ENCODE measurements at places on chromosomes 4 and X.

DNA sequence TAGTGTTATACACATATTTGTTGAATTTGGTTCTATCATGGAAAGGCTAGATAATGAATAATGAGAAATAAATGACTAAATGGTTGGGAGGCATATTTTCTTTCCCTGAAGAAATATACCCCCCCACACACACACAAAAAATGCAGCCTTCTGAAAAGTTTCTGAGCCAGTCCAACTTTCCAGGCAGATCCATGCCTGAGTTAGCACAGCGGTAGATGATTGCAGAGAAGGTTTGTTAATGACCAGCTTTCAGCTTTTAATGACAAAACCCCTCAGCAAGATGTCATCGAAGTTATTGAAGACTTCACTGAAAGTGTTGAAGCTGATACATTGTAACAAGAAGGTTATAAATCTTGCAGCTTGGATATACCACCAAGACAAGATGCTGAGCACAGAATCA is 61.4 kb downstream of the GBA3 start:
- no peak for DNase-seq

DNA sequence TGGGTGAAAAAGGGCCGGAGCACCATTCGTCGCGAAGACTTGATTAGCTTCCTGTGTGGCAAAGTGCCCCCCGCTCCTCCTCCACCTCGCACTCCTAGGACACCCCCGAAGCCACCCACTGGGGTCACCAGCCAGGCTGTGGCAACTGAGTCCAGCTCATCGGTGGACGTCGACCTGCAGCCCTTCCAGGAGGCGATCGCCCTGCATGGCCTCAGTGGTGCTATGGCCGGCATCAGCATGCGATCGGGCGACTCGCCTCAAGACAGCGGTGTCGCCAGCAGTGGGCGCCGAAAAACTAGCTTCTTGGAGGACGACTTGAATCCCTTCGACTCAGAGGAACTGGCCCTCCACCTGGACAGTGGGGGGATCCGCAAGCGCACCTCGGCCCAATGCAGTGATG is 126.8 kb upstream of the CXorf66 start:
- DNase-seq: no peak

- DNase-seq: no peak
Observed at GRCh38 chrX:42955349-42955748, 177.4 kb upstream of the PPP1R2C start.

DNA sequence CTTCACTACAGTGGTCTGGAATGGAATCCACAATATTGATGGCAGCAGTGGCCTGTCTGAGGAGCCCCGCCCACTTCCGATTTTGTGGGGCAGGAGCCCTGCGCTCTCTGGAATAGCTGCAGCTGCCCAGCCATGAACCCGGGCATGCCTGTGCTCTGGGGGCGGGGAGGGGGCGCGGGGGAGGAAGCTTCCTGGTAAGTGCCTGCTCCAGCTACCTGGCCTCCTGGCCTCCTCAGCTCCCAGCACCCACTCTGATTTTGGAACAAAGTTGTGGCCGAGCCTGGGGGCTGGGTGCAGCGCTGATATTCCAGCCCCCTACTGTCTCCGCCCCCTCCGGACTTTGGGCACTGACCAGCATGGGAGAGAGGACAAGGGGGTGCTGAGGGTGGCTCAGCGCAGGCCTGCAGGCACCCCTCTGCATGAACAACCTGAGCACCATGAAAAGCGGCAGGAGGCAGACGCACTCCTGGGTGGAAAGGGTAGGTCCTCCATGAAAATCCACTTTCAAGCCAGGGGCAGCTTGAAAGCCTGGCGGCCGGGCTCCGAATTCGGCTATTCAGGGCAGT is 972.7 kb upstream of the AGA start:
- no peak for DNase-seq

- no peak for DNase-seq
Observed at GRCh38 chrX:109716431-109717028, 16.5 kb downstream of the ACSL4 start.

GRCh38 chrX:131365766-131366165 is 76.7 kb upstream of the IGSF1 start:
- no peak for DNase-seq

DNA sequence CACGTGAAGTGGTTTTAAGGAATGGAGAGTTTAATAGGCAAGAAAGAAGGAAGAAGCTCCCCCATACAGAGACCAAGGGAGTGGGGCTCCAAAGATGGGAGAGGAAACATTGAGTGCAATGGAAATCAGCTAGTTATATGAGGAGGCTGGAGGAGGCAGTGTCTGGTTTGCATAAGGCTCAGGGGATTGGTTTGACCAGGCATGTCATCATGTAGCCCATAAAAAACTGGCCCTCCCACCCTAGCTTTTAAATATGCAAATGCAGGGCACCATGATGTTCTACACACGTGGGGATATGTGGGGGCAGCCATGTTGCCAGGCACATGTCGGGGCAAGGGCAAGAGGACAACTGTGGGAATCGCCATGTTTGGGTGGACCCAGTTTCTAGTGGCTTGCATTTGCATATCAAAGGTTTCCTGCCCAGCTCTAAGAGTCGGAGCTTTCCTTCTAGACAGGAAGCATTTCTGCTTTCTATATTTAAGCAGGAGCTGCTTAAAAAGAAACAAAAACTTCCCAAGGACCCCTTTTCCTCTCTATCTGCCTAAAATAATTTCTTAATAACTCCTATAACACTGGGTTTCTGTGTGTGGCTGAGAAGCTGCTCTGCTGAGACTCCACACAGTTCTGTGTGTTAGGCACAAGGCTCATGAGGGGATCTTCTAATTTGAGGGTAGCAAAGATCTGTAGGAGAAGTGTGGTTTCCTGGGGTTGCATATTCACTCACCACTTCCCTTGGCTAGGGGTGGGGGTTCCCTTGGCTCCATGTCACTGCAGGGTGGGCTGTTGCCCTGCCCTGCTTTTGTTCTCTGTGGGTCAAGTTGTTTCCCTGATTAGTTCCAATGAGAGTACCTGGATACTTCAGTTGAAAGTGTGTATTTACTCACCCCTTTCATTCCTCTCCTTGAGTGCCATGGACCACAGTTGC is 113.5 kb downstream of the VSIG4 start:
- no peak for DNase-seq

DNA sequence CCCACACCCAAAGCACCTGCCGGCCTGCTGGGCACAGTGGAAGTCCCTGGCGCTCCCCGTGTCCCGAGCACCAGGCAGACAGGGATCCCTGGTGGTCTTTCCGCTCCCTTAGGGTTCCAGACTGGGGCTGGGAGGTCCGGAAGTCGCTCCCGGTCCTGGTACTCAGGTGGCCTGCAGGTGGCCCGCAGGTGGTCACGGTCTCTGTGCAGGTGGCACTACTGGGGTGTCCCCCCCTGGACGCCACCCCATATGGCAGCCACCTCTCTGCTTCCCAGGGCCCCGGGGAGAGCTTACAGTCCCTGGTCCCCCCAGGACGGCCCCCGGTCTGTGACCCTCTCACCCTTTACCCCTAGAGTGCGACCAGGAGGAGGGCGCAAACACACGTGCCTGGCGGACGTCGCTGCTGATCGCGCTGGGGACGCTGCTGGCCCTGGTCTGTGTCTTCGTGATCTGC is 13.6 kb downstream of the SLC25A6 start:
- DNase-seq: no peak

- DNase-seq: no peak
Observed at GRCh38 chr4:122865425-122865824, 38.8 kb downstream of the FGF2 start.
